AG08395 (cell line): ENCODE measurements at places on chromosomes 7 and 10.

DNA sequence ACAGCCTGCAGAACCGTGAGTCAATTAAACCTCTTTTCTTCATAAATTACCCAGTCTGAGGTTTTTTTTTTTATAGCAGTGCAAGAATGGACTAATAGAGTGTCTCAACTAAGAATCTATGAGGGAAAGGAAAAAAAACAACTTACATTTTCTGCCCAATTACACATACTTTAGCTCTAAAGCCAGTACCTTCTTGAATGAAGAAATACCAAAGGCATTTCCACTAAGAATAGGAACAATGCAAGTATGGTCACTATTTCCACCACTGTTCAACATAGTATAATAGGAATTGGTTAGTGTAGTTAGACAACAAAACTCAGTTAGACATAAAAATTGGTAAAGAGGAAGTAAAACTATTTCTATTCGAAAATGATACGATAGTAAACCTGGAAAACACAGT, 37.6 kb downstream of the MICU1 start:
- no peak for DNase-seq

DNA sequence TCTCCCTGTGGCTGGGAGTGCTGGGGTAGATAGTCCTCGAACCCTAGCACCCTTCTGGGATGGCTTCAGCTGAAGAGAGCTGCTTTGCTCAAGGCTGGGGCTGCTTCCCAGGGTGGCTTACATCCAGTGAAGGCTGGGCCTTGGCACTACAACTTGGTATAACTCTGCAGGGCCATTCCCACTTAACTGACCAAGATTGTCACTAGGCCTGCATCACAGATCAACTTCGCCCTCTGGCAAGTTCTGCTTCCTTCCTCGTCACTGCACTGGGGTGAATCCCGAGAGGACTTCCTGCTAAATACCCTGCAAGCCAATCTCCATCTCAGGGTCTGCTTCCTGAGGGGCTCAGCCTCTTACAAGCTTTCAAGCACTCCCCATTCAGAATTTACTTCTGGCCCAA, 195.2 kb downstream of the DOCK4 start:
- no peak for DNase-seq

- DNase-seq, result no peak
These were observed 41.3 kb downstream of the SH3PXD2A start for GRCh38 chr10:103814105-103814504.

GRCh38 chr7:2498708-2499107, 20.9 kb upstream of the LFNG start:
- DNase-seq, result no peak

GRCh38 chr10:113241599-113242360, 291.7 kb downstream of the TCF7L2 start:
- no peak for DNase-seq

GRCh38 chr10:110273474-110273873, 31.2 kb downstream of the SMNDC1 start:
- peak; percentile 69 for DNase-seq

- no peak for DNase-seq
These were observed at the start of gene CLRN3 for GRCh38 chr10:127892743-127893142. Gene CLRN3 (minus strand): TSS chr10:127892941. CDS start chr10:127892784, 157 bp downstream.

- no peak for DNase-seq
These were observed 8.5 kb upstream of the PAX2 start for GRCh38 chr10:100736809-100737354.

GRCh38 chr7:17275749-17276671, 22.4 kb upstream of the AHR start:
- DNase-seq, result peak; percentile 88

DNA sequence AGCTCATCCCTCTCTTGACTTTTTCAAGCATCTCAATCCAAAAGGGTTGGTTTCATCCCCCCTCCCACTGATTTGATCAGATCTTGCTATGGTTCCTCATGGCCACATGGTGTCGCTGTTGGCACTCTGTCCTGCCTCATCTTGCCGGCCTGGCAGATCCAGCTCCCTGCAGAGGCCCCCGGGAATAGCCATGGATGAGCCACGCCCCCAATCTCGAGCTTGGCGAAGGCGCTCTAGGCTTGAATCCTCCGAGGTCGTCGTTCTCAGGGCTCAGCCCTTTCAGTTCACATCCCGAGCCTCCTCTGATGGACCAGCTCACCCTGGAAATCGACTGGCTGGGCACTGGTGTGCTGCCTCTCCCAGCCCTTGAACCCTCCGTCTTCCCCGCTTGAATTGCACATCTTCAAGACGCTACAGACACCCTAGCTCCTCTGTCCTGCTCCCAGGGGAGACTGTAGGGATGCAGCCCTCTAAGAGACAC, 628.7 kb downstream of the TYW1 start:
- DNase-seq, result peak; percentile 84

DNA sequence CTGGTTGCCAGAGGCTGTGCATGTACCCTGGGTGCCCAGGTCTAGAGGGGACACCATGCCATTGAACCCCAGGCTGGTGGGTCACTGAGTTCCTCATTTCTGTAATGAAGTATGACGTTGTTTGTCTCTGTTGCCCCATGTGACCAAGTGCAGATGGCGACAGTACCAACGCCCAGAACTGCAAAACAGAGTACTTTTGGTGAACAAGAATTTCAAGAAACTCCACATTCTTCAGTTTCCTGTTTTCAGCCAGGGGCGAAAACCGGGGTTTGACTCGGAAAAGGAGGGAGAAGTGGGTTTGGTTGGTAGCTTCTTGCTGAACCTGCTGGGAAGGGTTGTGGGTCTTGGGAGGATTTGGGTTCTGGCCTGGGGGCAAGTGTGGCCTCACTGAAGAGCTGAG, 18.2 kb downstream of the CYP17A1 start:
- DNase-seq, result no peak

DNA sequence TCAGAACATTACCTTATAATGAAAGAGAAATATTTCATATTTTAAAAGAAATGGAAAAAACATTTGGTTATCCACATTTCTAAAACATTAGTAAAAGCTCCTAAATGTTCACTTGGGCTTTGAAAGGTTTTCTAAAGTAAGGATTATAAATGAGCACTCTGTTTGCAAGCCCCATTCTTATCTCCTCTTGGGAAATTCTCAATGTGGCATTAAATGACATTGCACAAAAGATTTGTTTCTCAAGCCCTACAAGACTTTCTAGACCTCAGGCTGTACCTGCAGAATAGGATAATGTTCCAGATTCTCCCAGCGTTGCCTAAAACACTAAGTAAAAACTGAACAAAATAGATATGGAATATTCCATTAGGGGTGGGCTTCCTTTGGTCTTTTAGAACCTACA, 658.0 kb upstream of the FOXK1 start:
- no peak for DNase-seq

- no peak for DNase-seq
These were observed 64.4 kb upstream of the SFMBT2 start for GRCh38 chr10:7475046-7475911.

GRCh38 chr7:16548428-16548827, 21.8 kb downstream of the LRRC72 start:
- DNase-seq, result no peak

GRCh38 chr7:140448781-140449480, 30.4 kb downstream of the MKRN1 start:
- no peak for DNase-seq

GRCh38 chr7:44748948-44749731, 493 bp downstream of the ZMIZ2 start:
- DNase-seq, result no peak

GRCh38 chr10:3068201-3068967, 1.0 kb downstream of the PFKP start:
- DNase-seq, result peak; percentile 70

- DNase-seq, result no peak
These were observed 6.0 kb upstream of the MKLN1 start for GRCh38 chr7:131321656-131322055.

DNA sequence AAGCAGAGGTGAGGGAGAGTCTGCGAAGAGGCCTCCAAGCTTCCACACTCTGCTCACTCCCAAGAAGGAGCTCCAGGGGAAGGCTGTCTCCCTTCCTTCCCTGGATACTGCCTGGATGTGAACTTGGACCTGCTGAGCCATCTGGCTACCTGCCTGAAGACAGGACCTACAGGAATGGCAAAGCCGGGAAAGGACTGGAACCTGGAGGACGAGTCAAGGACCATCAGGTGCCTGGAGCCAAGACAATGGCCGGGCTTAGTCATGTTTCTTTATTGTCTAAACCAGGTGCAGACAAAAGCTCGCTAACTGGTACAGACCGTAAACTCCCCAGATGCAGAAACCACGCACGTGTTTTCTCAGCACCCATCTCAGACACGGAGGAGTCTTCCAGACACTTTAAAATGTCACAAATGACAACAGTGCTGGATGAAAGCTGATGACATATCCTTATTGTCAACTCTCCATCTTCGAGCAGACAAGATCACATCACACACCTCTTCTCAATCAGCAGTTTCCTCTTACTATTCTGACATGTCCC, 12.1 kb downstream of the ASB13 start:
- DNase-seq, result no peak

DNA sequence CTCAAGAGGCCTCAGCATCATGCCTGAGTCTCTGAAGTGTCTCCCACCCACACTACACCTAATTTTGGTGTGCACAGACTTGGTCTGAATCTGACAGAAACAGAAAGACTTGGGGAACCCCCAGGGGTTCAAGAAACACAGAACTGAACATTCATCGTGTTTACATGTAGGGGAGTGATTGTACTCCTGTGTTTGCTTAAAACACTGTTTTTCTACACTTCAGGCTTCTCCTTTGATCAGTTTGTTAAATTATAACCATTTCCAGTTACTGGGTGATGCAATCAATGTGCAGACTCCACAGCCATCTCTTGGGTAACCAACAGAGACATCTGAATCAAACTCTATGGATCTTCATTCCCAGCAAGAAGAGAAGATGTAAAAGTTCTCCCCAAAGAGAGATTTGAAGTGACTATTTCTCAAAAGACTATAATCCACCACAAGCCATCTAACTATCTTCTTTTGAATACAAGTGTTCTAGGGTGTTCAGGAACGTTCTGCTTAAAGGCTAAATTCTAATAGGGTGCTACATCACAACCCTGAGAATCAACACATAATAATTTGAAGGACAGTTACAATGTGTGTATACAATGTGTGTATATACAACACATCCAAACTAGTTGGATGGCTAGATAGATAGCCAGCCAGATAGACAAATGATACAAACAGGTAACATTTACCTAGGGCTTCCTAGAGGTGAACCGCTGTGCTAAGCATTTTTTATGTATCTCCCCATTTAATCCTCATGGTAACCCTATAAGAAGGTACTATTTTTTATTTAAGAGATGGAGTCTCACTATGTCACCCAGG, 34.2 kb downstream of the DNAJC12 start:
- DNase-seq, result no peak
